ENCODE measurements at places on chromosomes 6 and 20. TPM values are rescaled to one million over a fixed set of nuclear protein-coding genes. Genes with fewer than 3 reads are reported as not detected.

The SLC24A3 gene
- total RNA-seq: 12.3 TPM

- DNase-seq: no peak
Measured at GRCh38 chr6:19986691-19987438, 149.7 kb downstream of the ID4 start.

The GGTLC1 gene
- total RNA-seq: not detected

DNA sequence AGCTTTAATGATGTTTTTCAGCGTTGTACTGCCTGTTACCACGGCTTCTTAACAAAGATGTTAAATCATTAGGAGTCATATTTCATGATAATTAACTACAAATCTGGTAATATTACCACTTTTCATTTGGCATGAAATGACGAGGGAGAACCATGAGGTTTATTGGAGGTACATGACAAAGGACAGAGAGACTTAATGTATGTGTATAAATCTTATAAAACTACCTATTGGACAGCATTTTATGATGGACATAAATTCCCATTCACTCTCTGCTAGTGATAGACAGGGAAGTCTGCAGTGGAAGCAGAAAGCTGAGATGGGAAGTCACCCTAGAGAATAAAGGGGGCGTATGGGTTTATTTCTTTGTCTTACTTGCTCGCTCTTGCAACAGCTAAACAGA is 949.9 kb upstream of the FLRT3 start:
- no peak for DNase-seq

GRCh38 chr20:5748246-5748645 is 2.0 kb upstream of the SHLD1 start:
- DNase-seq: no peak

- DNase-seq: no peak
Measured at GRCh38 chr6:99458319-99458718, 33.2 kb upstream of the PNISR start.

DNA sequence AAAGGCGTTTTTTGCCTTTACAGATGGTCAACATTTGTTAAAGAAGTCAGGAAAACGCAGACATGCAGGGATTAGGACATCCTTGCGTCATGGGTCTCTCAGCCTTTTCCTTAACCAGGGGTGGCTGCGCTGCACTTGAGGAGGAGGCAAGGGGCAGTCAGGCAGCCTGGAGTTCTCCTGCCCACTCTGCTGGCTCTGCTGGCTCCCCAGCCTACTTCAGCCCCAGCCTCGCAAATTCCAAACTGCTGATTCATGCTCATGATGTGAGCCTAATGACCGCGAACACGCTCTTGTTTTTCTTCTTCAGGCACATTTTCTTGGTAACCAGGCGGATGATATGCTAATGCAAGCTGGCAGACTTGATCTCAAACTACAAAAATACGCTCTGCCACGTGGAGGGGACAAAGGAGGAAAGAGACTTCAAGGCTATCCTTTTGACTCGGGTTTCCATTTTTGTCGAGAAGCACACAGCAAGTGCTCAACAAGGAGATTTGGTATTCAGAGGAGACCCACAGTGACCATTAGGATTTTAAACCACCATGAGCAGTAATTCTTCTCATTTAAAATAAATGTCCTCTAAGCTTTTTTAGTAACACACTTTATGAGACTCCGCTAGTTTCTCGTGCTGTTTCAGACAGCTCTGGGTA is 290.3 kb upstream of the STXBP5 start:
- DNase-seq: peak; percentile 53

The JPH2 gene
- total RNA-seq: 16.4 TPM

DNA sequence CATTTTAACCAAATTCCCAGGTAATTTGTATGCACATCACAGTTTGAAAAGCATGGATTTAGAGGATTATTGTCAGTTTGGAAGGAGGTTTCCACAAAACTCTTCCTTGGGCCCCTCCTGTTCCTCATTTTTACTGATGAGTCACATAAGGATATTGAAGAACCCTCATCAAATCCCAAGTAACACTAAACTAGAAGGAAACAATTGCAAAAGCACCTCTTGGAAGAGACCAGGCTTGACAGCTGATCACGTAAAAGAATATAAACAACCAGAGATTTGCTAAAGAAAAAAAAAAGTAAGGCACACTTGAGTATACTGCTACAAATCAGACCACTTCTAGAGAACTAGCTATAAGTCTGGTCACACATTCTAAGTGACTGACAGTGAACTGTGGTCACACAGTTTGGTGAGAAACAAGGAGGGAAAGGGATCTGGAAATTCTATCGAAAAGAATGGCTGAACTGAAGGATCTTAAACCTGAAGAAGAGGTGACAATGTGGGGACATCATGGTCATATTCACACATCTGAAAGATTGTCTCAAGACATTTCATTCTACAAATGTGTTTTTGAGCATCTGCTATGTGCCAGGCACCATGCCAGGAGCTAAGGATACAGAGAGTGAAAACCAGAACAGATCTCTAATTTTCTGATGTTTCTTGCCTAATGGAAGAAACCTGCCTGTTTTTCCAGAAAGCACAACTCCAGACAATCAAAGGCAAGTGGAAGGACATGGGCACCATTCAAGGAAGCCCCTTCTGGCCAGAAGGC is 24.1 kb downstream of the ZHX3 start:
- no peak for DNase-seq

Data from breast epithelium (tissue), 4 donors.